ENCODE measurements at places on chromosomes 5 and 9. TPM values are rescaled to one million over a fixed set of nuclear protein-coding genes. Genes with fewer than 3 reads are reported as not detected.

GRCh38 chr9:9341203-9341602 is 1271.6 kb downstream of the PTPRD start:
- H3K4me3 ChIP-seq = no peak overlapping the region
- no peak for DNase-seq
- no peaks in the 10 kb centered on the region for H3K4me1 ChIP-seq

DNA sequence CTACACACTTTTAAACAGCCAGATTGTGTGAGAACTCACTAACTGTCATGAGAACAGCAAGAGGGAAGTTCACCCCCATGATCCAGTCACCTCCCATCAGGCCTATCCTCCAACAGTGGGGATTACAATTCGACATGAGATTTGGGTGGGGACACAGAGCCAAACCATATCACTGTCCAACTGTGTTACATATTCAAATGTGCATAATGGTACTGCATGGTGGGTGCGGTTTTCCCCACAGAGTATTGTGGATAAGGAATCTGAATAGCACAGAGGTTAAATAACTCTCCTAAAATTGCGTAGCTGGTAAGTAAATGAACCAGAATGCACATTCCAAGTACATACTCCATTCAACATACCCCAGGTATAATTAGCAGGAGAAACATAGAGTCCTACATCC is 32.1 kb downstream of the CDH6 start:
- DNase-seq = no peak
- H3K27me3 ChIP-seq = no peaks in the 10 kb centered on the region
- H3K4me3 ChIP-seq = no peak overlapping the region

- H3K4me1 ChIP-seq = no peaks in the 10 kb centered on the region
- no peak overlapping the region for H3K27ac ChIP-seq
- no peaks in the 10 kb centered on the region for H3K27me3 ChIP-seq
- DNase-seq = no peak
These were observed 286.8 kb upstream of the PANK3 start for GRCh38 chr5:168865968-168866367.

- no peak overlapping the region for H3K27ac ChIP-seq
- peak; percentile 12 for DNase-seq
- no peaks in the 10 kb centered on the region for H3K27me3 ChIP-seq
- no peaks in the 10 kb centered on the region for H3K4me1 ChIP-seq
- no peak overlapping the region for H3K4me3 ChIP-seq
- H3K36me3 ChIP-seq = no peaks in the 10 kb centered on the region
These were observed 92.9 kb upstream of the GRHPR start for GRCh38 chr9:37329576-37329975.

FSTL4 gene
- total RNA-seq = not detected

PLPP7 gene
- not detected for total RNA-seq

TMOD1 gene
- 2.6 TPM for total RNA-seq

C5orf63 gene
- 13.1 TPM for total RNA-seq

GABBR2 gene
- total RNA-seq = not detected
